ENCODE measurements at places on chromosomes 4 and X.

DNA sequence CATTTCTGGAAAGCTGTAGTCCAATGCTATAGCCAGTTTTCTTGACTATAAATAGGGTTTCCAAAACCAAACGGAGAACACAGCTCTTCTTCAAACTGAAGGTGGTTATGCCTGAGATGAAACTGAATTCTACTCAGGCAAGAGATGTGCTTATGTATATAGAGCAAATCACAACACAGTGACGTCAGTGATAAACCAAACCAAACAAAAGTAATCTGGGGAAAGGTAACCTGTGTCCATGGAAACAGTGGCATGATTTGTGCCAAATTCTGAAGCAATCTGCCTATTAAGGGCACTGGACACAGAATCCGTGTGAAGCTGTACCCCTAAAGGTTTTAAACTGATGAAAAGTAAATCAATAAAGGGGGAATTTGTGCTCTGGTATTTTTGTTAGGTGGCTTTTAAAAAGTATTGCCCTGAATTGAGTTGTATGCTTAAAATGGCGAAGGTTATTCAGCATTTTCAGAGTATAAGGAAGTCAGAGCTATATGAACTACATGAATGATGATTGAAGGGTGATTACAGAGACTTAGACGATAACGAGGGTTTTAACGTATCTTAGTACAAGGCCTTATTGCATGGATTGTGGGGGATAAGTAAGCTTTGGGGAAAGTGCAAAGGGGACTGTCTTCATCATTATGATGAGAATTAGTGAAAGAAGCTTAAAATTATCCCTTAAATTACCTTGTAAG, 38.6 kb downstream of the NPY5R start:
- no peak for DNase-seq

GRCh38 chrX:48196745-48197201, at the start of gene SSX5:
TSS of gene SSX5 (minus strand) at chrX:48196795. CDS start at chrX:48195358, 1,437 bp downstream.
- DNase-seq: no peak

DNA sequence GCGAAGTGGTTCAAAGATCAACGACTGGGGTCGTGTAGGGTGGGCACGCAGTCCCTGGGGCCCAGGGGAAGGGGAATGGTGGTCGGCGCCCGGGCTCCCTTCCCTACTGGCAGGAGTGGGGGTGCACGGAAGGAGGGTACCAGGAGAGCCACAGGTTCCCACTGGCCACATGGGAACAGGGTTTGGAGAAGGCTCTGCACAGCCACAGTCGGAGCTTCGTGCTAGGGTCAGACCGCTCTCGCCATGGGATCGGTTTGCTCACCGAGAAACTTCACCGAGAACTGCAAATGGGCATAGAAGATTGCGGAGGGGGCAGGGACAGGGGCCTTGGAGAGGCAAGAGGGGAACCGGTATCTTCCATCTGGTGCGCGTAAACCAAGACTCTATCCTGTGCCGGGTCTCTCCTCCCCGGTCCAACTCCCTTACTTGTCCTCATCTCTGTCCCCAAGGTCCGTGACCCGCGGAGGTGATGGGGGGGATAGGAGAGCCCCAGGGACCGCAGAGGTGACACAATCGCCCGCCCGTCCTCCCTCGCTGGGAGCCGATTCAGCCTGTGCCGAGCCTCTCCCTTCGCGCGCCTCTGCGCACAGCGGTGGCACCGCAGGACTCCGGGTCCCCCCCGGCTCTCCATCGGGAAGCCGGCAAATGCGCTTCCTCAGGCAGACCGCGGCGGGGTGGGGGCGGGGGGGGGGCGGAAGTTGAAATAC, 1.0 kb downstream of the SCD5 start:
- DNase-seq: no peak

DNA sequence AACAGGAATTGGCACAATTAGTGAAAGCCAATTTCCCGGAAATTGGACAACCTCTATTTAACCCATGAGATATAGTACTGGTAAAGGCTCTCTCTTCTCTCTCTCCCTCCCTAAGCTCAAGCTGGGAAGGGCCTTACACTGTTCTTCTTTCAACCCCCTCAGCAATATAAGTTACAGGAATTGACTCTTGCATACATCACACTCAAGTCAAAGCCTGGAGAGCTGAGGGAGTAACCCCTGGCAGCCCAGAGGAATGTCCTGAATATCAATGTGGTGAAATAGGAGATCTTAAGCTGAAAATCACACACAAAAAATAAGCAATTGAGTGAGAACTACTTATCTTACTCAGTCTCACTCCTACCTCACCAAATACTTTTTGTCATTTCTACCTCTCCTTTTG, 186.9 kb upstream of the SPOCK3 start:
- no peak for DNase-seq

DNA sequence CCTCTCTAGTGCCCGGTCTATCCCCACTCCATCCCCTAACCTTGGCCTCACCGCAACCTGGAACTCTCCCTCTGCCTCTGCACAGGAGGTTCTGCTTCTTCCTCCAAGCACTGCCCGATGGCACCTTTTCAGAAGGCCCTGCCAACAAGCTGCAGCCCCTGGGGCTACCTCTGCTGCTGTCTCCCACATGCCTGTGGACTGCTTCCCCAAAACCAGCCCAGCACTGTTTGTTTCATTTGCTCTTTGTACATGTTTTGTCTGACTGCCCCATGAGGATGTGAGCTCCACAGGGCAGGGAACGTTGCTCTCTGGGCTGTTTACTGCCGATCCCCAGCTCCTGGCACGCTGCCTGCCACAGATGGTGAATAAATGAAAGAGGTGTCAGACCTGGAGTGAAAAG, 85.4 kb downstream of the INTS6L start:
- no peak for DNase-seq

DNA sequence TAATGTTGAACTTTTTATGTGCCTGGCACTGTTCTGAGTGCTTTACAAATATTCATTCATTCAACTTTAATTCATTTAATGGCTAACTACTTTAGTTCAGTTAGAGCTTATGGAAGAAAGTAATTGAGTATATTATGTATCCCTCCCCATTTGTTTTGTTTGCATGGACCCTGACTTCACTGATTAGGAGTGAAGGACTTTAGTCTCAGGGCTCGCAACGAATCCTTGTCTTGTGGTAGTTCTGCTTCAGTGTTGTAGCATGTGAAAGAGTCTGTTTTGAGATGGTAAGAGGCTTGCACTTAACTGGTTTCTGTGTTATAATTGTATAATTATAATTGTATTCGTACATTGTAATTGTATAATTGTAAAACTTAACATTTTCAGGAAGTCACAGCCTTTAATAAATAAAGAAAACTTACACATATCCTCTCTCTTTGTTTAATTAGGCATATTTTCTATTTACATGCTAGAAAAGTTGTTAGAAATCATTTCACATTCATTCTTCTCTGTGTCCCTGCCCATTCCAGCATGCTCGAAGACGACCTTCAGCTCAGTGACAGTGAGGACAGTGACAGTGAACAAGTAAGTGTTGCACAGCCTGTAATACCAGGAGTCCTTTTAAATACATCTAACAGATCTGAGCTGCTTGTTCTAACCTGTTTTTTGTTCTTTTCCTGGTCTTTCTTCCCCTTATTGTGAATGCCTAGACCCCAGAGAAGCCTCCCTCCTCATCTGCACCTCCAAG, 115.1 kb downstream of the KLHL8 start:
- DNase-seq: no peak

- DNase-seq: no peak
Measured at GRCh38 chr4:139242511-139243051, 37.4 kb downstream of the MGARP start.

- DNase-seq: no peak
Measured at GRCh38 chr4:140244328-140244727, 90.3 kb upstream of the MAML3 start.

DNA sequence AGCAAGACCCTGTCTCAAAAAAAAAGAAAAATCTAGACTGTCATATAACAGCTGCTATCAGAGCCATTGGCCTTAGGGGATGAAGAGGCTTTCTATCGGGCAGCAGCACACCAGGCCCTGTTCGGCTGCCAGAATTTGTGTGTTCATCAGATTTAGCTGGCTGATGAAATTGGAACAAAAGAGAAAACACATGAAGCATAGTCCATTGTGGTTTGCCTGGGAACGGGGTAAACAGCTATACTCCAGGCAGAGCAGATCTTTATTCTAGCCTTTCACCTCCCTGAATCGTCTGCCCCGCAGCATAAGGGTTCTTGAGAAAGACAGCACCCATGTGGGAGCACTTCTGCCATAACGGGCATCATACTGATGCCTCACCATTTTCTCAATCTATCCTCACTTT, 11.6 kb downstream of the TKTL1 start:
- no peak for DNase-seq

DNA sequence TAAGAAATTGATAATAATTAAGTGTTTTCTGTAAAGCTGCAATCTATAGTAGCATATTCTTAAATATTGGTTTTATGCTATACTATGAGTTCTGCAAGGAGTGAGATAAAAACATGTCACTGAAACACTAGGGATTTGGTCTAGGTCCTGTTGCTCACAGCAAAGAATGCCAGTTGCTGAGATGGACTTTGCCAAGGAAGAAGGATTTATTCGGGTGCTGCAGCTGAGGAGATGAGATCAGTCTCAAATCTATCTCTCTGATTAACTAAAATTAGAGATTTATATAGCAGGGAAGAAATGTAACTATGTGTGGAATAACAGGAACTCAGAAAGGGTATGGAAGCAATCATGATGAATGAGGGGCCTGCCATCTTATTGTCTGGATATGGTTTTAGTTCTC, 1569.9 kb downstream of the PCDH7 start:
- DNase-seq: no peak

- no peak for DNase-seq
Measured at GRCh38 chr4:16622826-16623225, 275.6 kb downstream of the LDB2 start.

DNA sequence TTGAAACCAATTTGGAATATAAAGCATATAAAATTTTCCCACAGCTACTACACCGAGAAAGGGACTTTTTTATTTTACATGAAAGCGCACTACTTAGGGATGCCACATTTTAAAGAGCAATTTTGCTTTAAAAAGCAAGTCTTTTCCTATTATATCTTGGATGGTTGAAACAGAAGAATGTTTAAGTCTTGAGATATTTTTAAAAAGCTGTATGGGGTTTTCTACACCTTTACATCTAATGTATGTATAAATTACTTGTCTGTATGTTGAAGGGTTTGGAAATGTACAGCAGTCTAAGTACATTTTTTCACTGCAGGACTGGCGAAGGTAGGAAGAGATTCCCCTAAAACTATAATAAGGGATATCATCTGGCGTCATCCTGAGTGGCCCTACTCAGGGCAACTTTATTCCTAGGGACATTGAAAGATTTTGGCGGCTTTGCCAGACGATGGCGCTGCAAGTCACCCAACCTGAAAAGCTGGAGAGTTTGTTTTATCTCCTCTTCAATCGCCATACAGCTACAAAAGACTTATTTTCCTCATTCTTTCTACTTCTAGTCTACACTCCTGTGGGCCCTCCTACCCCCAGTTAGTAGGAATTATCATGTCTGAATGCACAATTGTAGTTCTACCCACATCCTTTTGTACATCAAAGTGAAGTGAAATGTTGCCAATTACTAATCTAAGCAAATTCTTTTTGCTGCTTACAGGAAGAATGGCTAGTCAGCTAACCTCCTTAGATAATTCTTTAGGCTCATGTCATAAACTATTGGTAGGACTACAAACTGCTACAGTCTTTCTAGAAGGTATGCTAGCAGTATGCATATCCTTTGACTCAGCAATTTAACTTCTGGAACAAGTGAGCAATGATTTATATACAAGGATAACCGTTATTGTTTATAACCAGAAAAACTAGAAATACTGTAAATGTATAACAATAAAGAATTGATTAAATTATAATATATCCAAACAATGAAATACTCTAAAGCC, 782 bp upstream of the NEK1 start:
- DNase-seq: peak; percentile 64

DNA sequence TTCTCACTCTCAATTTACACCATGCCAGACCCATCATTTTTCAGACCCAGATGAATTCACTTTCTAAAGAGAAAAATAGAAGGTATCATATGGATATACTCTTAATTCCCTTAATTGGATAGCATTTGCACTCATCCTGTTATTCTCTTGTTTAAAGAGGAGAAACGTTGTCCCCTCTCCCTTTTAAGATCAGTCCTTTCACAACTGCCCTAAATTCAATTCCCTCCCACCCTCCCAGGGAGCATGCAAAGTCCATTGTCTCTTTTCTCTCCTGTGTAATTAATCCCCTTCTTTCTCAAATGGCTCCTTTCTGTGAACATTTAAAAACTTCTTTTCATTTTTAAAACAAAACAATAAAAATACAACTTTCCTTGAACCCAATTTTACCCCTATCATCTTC, 124.7 kb upstream of the TLL1 start:
- no peak for DNase-seq

DNA sequence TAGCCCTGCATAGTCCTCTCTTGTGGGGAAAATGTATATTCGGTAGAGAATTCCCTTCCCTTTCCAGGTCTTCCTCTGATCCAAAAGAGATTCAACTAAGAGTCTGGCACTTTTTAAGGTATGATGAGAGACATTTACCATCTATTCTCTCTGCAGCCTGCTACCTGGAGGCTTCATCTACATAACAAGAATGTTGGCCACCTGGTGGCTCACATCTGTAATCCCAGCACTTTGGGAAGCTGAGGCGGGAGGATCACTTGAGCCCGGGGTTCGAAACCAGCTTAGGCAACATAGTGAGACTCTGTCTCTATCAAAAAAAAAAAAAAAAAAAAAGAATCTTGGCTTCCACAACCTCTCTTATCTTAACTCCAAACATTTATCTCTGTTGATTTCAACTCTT, 40.4 kb upstream of the NOCT start:
- no peak for DNase-seq

DNA sequence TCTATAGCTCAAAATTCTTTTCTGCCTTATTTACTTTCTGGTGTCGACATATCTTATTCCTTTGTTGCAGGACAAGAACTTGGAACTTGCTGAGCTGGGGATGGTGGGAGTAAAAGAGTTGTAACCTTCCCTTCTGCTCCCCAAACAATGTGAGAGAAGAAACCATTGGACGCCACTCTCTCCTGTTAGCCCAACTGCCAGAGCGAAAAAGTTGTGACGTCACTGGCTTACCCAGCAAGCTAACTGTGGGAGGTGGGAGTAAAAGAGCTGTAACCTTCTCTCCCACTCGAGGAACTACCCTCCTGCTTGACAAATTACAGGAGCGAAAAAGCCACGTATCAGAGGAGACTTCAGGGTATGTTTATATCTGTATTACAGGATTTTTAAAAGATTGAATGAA, 90.0 kb upstream of the PCDH10 start:
- no peak for DNase-seq

DNA sequence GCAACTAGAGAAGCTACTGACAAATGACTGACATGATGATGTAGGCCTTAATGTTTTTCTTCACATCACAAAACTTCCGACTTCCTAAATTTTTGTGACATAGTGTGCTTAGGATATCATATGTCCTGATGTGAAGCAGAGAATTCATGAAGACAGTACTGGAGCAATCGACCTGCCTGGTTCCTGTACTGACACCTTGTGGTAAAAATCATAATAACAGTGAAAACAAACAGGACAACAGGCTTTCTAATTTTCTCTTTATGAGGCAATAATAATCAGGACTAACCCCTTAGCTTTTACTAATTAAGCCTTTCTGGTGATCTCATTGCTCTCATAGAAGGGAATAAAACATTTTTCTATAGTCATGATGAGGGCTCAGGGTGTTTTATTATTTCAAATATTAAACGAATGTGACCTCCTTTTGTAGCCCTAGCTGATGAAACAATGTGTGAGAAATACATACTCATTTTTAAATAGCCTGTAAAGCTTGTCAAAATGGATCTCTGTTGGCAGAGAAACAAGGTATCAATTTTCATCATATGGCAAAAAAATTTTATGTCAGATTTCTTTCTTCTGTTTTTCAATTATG, 158.4 kb downstream of the TENT5D start:
- no peak for DNase-seq

GRCh38 chr4:171266671-171267070, 546.5 kb upstream of the GALNTL6 start:
- no peak for DNase-seq

Data from astrocyte of the cerebellum (primary cell).